ENCODE measurements at places on chromosomes 16 and 17.
A peak's percentile ranks its signal among the peaks of the same experiment; 100 is the strongest.

DNA sequence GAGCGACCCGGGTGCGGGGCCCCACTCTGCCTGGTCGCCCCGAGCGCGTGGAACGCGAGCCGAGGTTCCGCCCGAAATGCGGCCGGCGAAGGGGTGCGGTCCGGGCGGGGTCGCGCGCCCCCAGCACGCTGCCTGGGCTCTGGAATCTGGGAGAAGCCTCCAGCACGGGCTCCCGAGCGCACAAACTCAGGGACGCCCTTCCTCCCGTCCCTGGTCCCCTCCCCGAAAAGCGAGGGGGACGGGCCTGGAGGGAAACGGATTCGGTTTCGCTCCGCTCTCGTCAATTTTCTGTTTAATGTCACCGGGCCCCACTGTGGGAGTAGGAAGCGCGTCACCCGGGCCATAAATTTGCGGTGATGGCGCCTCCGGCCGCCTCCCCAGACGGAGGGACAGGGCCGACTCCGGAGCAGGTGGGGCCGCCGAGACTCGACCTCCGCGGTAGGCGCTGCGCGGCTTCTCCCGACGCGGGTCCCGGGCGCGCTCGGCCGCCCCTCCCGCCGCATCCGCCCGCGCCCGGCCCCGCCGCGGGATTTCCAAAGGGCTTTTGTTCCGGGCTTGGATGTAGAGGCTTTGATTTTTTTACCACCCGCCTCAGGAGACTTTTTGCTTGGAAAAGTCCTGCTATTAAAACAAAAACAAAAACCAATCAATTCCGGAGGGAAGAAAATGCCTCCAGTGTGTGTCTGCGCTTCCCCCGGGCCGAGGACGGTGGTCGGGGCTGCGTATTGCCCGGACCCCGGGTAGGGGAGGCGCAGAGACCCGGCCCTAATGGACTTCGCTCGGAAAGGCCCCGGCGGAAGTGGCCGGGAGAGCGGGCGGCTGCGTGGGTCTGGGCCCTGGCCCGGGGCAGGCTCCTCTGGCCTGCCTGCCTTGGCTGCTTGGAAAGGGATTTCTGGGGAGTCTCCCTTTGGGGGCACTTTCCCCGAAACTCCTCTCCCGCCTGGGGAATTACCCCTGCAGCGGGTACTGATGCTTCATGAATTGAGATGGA is 7.9 kb upstream of the BAHCC1 start:
- peak; percentile 60 for DNase-seq

DNA sequence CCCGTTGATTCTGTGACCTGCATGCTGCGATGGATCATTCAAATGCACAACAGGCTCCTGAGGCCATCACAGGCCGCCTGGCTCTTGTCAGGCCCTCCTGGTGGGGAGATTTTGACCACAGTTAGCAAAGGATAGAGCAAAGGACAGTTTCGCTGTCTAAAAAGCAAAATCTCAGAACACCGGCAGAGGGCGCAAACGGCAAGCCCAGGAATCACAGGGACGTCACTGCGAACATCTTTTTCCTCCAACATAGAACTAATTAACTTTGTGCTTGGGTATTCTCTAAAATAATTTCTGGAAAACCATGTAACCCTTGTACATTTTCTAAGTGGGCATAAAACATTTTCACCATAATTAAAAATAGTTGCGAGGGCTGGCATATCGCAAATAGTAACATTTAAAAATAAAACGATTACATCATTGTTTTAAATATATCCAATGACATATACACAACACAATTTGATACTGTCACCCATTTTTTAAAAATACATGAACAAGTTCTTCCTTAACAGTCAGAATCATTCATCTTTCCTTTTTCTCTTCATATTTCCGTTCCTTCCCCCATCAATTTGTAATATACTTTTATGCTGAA is 19.7 kb upstream of the SLC47A1 start:
- peak; percentile 91 for DNase-seq

DNA sequence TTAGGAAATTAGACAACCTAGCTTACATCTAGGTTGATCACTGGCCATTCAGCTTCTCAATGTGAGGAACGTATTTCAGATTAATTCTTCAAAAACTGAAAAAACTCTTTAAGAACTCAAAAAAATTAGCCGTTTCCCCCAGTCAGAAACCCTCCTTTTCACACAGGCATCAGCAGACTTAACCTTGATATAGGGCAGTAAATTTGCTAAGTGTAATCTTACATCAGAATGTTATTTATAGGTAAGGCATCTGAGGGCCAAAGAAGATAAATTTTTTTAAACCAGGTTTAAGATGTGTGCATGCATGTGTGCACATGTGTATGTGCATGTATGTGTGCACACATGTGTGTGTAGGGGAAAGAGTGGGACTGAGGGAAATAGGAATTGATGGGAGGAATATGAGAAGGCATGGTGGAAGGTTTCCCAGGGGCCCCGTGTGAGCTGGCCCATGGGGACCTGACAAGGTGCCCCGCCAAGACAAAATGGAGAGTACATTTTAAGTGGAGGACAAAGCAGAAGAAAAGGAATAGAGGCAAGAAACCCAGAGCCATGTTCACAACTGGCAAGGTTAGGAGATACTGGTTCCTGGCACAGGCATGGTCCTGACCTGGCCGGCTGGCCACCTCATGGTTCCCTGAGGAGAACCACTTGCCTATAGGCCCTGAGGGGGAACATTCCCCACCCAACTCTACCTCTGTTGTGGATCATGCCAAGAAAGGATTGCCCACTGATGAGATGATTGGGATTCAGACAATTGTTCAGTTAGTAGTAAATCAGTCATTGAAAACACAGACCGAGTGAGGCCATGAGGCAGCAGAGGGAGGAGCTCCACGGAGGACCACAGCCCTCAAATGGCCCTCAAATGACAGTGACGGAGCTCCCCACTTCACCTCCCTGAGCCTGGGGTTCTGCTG is 33.0 kb downstream of the TEX2 start:
- DNase-seq = no peak

GRCh38 chr16:19613834-19614233 is 58.3 kb downstream of the VPS35L start:
- no peak for DNase-seq

DNA sequence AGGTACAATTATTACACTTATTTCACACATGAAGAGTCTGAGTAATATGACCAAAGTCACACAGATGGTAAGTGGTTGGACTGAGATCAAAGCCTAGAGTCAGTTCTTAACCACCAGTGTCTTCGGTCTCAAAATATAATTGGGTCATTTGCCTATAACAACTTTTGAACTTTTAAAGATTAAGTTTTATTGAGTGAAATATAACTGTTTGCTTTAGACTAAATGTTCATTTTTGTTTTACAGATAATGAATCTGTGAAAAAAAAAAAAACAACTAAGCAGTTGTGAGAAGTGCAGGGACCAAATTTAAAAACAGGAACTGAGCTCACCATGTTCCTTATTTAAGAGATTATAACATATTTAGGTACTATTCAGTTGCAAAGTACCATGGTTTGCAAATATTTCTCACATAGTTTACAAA is 150.1 kb downstream of the ITFG1 start:
- no peak for DNase-seq

DNA sequence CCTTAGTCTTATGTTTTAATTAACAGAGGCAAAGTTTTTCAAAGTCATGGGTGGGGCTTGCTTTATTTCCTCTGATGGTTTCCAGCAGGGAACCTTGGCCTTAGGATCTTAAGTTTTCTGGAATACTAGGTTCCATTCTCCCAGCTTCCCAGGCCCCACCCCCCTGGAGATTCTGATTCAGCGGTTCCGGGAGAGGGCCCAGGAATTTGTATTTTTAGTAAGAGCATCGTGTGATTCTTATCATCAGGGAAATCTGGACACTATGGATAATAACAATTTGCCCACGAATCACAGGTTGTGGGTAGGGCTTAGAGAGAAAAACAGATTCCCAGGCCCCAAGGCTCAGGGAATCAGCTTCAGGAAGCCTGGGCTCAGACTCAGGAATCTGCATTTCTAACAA is 263.6 kb downstream of the NTN1 start:
- peak; percentile 31 for DNase-seq

- DNase-seq = no peak
Measured at GRCh38 chr17:48787828-48788227, 29.2 kb downstream of the TTLL6 start.

GRCh38 chr17:81053041-81053970 is 18.4 kb downstream of the BAIAP2 start:
- DNase-seq = no peak

GRCh38 chr16:81624760-81625543 is 154.1 kb upstream of the PLCG2 start:
- no peak for DNase-seq

DNA sequence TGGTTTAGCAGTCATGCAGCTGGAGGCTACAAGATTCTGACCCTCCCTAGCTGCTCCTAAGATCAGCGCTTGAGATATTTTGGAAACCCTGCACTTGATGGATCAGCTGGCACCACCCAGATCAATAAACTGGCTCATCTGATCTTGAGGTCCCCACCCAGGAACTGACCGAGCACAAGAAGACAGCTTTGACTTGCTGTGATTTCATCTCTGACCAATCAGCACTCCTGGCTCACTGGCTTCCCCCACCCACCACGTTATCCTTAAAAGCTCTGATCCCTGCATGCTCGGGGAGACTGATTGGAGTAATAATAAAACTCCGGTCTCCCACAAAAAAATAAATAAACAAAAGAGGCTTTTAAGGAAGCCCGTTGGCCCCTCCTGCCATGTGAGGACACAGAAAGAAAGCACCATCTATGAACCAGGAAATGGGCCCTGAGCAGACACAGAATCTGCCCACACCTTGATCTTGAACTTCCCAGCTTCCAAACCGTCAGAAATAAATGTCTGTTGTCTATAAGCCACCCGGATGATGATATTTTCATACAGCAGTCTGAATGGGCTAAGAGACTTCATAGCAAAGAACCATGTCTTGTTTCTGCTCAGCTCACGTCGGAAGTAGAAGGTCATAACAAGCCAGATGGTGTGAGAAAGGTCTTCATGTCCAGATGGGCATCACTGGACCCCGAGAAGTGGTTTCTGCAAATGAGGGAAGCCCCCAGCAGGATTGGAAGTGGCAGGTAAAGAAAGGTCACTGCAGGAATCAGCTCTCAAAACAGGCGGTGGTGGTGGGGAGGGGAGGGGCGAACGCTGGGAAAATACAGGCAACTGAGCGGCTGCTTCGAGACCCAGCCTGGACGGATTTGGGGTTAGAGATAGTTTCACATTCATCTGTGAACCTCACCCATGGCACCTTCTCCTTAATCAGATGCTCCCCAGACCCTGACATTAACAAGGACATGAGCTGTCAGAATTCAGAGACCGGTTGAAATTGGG is 19.8 kb upstream of the RPH3AL start:
- no peak for DNase-seq

DNA sequence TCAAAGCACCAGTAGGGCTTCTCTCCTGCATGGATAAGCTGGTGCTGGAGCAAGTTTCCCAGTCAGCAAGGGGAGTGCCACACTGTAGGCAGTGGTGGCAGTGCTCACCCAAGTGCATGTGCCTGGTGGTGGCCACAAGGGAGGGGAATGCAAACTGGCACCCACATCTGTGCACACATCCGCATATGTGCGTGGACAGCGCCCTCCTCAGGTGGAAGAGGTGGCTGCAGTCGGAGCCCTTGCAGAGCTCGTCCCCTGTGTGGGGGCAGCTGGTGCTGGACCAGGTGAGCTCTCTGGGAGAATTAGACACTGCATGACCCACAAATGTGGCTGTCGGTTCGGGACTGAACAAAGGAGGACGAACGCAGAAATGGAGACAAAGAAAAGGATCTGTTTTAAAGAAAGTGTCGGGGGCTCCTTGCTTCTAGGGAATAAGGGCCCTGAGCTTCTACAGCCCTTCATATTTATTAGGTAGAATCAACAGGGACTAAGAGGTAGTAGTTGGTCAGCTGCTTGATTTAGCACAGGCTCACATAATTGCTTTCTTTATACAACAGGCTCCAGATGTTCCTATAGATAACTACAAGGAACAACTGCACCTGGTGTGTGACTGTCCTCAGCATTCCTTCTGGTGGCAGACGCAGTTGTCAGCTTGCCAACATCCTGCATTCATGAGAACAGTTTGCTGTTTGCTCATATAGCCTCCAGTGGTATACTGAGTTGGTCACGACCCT is 5.3 kb upstream of the ZNF689 start:
- peak; percentile 95 for DNase-seq

- DNase-seq = no peak
Measured at GRCh38 chr17:70313086-70313852, 143.9 kb downstream of the KCNJ2 start.

- no peak for DNase-seq
Measured at GRCh38 chr16:81180578-81180977, 57.9 kb upstream of the BCO1 start.

DNA sequence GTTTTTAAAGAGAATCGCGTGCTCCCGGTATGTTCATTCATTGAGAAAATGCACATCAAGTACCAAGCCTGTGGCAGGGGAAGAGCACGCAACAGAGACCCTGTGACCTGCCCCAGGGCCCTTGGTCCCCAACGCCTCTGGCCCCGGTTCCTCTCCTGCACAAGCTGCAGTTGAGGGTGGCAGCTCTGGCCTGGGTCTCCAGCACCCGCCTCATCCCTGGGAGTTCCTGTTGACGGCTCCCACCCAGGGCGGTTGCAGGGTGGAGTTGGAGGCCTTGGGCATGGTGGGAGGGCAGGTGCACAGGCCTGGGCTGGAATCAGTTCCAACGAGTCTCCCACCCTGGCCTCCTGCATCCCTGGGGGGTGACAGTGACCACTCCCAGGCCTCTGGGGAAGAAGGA is 5.0 kb downstream of the NECAB2 start:
- no peak for DNase-seq

- no peak for DNase-seq
Measured at GRCh38 chr16:49545741-49546448, 172.3 kb downstream of the C16orf78 start.

DNA sequence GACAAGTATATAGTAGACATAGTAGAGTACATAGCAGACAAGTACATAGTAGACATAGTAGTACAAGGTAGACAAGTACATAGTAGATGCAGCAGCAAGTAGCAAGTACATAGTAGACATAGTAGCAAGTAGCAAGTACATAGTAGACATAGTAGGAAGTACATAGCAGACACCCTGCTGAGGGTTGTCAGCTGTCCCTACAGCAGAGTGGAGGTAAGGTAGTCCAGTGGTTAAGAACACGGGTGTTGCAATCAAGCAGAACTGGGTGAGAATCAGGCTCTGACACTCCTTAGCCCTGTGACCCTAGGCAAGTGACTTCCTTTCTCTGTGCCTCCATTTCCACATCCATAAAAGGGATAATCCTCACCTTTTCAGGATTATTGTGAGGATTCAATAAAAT is 94.7 kb downstream of the NOG start:
- no peak for DNase-seq

- no peak for DNase-seq
Measured at GRCh38 chr16:68289621-68290329, 21.0 kb downstream of the SLC7A6OS start.

DNA sequence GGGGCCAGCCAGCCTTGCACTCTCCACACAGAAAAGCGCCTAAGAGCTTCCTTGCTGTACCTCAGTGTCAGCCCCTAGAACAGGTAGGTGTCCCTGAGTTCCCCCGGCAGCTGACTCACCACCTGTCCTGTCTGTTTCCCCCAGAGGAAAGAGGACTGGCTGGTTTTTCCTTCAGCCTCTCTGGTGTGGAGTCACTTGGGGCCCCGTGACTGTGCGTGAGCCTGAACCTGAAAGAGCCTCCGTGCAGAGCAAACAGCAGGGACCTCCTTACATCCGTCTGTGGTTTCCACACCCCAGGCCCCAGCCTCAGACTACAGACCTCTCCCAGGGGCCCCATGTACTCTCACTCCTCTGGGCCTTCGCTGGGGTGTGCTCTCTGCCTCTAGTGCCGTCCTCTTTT is 87.8 kb downstream of the GNAO1 start:
- DNase-seq = no peak

- no peak for DNase-seq
Measured at GRCh38 chr16:75701361-75701760, at the start of gene DUXB. Gene DUXB (minus strand): TSS chr16:75701461. CDS start chr16:75701418, 43 bp downstream.

GRCh38 chr17:19644493-19645210 is 3.9 kb upstream of the ALDH3A2 start:
- no peak for DNase-seq

GRCh38 chr17:81866440-81867169 is 4.5 kb downstream of the ARHGDIA start:
- DNase-seq = no peak
